Stimulated activated CD4-positive, alpha-beta T cell treated with anti-CD3 and anti-CD28 coated beads, Interleukin-1b, Interleukin-23, amount 100 ng/mL, for 4 hours (primary cell): ENCODE measurements at places on chromosomes 1 and 21.
A peak's percentile ranks its signal among the peaks of the same experiment; 100 is the strongest.

GRCh38 chr1:212702672-212703071 lies 3.0 kb upstream of the BATF3 start:
- no peak for DNase-seq

DNA sequence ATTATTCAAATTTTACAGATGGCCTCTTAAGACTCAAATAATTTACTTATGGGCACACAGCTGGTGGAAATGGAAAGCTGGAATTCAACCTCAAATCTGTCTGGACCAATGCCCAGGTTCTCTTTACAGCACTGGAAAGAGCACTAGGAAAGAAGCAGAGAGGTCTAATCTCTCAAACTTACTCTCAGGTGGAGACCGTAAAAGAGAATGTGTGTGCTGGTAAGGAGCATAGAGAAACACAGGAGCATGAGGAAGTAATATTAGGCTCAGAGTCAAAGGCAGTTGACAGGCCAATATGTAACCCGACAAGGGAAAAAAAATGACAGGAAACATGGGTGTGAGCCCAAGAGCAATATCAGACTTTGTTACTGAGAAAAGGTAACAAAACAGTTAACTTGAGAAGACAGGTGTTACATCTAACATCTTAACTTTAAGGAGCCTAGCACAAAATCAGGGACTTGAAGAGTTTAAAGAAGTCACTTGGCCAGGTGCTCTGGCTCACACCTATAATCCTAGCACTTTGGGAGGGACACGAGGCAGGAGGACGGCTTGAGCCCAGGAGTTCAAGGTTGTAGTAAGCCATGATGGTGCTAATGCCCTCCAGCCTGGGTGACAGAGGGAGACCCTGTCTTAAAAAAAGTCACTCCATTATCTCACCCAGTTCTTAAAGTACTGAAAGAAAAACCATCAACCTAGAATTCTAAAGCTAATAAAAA lies 20.7 kb downstream of the PPP1R15B start:
- no peak for DNase-seq

DNA sequence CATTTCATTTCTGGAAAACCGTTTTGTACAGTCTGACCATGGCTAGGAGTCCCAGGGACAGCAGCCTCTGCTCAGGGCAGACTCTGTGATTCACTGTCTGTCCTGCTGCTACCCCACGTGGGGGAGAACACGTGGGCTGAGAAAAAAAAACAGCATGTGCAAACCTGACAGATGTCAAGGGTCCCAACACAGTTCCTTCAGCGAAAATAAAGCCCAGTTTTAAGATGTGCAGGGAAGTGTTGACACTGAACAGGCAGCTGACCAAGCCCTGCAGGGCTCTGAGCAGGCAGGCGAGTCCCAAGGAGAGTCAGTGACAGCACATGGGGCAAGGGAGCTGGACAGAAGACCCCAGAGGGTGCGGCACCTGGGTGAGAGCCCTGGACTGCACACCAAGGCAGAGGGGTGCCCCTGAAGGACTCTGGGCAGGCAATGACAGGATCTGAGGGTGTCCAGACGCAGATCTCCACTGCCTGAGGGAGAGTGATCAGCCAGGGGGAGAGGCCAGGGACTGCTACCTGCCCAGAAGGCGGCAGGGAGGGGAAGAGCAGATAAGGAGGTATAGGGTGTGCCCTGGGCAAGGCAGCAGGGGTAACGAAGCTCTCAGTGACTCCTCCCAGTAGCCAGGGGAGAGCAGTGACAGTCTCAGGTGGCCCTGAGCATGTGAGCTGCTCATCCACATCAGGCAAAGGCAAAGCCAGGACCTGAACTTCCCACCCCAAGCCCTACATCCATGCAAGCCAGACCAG lies 5.1 kb upstream of the SPATC1L start:
- no peak for DNase-seq

DNA sequence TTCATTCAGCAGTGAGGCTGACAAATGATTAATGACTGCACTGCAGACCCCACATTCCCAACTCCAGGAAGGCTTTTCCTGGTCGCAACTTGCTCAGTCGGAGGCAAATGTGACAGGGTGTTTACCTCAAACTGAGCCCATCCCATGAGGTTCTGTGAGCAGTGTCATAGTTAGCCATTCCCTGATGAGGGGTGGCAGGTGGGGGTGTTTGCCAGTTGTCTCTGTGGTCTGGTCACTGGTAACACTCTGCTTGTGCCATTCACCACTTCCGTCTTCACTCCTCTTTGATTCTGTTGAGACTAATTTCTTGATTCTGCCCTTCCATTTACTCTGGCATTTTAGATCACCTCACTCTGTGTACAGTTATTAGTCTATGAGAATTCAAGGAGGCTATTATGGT lies 73.5 kb downstream of the NOS1AP start:
- DNase-seq = no peak

GRCh38 chr1:155134880-155135414 lies 705 bp upstream of the SLC50A1 start:
- peak; percentile 54 for DNase-seq

DNA sequence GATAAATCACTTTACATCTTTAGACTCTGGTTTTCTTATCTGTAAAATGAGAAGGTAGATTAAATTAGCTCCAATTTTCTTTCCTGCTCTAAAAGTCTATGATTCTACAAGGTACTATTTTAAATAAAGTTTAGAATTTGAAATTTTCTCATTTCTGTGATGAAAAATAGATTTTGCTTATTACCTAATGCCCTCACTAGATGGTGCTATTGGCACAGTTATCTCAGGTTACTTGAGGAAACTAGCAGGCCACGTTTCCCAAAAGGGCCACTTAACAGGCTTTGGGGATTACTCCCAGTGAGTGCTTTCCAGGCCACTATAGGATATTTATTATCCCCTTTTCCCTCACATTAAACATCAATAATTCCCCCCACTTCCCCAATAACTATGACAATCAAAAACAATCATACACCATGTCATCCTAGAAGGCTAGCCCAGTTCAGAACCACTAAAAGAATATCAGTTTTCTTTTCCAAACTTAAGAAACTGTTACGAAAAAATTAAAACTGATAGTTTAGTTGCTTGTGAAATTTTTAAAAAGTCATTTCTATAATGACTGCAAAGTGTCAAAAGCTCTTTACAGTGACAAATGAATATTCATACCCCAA lies 30.6 kb downstream of the OMA1 start:
- no peak for DNase-seq

DNA sequence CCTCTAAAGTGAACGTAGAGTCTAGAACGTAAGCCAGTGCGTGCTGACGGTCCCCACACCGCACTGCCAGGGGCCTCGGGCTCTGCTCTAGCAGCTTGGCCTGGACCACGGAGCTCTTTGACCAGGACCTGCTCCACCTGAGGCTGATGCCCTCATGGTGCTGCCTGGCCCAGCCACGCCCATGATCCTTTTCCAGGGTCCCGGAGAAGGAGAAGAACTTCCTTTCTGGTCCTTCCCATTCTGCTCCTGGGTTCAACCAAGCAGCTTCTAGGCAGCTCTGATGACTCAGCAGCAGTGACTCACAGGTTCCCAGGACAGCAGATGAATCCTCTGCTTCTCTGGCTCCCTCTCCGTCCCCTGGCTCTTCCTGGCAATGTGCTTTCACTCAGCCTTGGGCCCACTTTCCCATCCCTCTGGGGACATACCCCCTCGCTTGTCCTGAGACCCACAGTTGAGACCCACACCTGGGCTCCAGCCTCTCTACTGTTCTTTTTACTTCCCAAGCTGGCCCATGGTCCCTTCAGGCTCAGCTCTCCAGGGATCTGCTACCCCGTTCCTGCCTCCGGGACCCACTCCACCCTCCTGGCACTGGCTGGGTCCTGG lies 246.3 kb upstream of the RAB4A start:
- DNase-seq = no peak

DNA sequence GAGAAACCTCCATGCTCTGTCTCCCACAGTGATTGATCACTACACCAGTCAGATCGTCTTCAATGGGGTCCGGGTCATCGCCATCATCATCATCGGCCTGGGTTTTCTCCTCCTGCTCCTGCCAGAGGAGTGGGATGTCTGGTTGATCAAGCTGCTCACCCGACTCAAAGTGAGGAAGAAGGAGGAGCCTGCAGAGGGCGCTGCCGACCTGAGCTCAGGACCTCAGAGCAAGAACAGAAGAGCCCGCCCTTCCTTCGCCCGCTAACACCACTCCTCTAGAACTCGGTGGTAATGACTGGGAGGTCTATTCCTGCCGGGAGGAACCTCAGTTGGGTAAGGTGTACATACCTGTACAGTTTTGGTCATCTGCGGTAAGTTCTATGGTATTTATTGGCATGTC lies 50.3 kb upstream of the COA6 start:
- peak; percentile 49 for DNase-seq

DNA sequence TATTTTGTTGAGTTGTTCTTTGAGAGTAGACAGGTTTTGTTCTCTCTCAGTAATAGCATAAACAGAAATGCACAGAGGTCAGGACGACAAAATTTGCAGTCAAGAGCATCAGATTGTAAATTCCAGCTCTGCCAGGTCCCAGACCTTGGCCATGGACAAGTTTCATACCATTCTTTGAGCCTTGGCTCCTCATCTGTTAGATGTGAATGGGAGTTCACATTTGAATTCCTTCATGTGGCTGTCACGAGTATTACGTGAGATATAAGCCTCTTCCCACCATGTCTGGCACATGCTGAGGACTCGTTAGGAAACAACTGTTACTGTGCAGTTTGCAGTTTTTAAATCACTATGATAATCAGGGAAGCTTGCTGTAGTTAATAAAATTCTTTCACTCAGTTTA lies 93.2 kb upstream of the KCTD3 start:
- DNase-seq = no peak

- DNase-seq = no peak
Observed at GRCh38 chr1:177975588-177976495, 6.0 kb upstream of the SEC16B start.

DNA sequence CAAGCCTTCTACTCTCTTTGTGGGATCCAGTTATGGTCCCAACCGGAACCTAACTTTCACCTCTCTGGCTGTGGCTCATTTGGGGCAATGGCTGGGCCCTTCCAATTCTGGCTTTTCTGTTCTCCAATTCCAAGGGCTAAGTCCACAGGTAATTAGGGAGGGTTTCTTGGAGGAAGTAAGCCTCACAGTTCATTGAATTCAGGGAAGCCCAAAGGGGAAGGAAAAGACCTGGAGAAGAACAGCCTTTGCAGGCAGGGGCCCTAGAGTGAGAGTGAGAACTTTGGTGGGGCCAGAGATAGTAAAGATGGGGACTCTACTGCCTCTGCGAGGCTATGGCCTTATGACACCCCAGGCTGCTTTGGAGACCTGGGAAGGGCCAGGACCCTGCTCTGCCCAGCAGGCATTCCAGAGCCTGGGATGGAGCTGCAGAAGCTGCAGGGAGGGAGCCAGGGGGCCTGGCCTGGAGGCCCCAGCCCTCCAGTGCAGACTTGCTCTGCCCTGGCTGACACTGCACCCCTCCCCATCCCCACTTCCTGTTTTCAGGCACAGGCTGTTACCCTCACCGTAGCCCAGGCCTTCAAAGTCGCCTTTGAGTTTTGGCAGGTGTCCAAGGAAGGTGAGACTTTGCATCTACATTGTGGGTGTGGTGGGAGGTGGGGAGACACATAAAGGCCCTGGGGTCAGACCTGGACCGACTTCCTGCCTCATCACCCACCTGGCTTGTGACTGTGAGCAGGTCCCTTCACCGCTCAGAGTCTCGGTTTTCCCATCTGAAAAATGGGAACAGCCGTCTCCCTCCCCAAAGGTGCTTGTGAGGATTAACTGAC lies 18.9 kb downstream of the LDLRAP1 start:
- DNase-seq = no peak

GRCh38 chr1:202016022-202016810 lies 5.8 kb downstream of the ELF3 start:
- DNase-seq = no peak

DNA sequence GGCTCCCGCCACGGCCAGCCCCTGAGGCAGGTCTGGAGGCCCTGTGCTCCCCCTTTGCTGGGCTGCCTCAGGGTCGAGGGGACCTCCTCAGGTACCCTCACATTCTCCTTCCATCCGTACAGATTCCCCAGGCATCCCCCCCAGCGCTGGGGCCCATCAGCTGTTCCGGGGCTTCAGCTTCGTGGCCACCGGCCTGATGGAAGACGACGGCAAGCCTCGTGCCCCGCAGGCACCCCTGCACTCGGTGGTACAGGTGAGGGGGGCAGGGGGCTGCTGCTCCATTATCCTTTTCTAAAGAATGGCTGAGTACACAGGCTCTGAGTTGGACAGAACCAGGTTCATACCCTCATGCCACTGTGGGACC lies 29.1 kb downstream of the RPS6KA1 start:
- DNase-seq = no peak

DNA sequence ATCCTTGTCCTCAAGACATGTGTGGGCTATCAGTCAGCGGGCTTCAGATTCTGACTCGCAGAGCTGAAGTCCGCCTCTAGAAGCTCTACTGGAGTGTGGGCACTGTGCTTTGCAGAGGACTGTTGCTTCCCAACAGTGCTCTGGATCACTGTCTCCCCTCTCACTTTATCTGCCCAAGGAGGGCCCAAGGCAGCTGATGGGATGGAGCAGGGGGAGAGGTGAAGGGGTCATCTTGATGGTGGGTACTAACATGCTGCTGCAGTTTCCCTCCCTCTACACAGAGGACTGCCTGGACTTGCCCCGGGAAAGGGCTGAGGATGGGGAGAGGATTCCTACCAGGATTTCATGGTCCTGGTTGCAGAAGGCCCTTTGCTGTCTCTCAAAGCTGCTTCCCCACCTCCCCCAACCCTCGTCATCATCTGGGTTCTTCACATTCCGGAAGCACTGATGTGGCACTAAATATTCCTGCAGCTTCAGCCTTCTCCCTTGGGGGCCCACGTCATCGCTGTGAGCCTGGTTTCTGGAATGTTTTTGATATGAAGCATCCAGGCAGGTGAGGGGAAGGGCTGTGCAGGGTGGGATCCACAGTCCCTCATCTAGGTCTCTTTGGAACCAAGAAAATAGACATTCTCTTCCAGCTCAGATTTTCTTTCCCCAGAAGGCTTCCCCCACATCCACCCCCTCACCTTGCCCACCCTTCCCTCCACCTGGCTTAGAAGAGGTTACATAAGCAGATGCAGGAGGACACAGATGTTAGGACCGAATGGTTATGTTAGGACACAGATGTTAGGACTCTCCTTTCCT lies 23.2 kb downstream of the NUAK2 start:
- no peak for DNase-seq
